ENCODE measurements at places on chromosomes 6 and 20.
A peak's percentile ranks its signal among the peaks of the same experiment; 100 is the strongest.

GRCh38 chr6:156701966-156702365 is 75.2 kb upstream of the ARID1B start:
- no peak for DNase-seq

- no peak for DNase-seq
Measured at GRCh38 chr6:118594877-118595276, 46.8 kb downstream of the PLN start.

- DNase-seq = peak; percentile 50
Measured at GRCh38 chr20:25984933-25985332, 288.3 kb upstream of the ZNF337 start.

DNA sequence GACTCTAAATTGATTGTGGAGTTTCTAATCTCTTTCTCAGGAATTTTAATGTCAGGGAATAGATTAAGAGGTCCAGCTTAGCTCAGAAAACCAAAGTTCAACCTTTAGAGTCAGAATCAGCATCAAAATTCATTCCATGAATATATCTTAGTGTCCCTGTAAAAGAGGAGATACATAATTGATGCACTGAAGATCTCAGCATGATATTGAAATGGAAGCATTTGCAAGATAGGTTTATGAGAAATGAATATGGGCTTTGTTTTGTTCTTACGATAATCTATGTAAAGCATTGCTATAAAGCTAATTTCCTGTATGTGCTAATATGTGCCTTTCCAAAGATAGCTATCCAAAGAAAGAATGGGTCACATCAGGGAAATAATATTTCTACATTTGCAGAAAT is 404.5 kb upstream of the HSF2 start:
- no peak for DNase-seq

GRCh38 chr6:150263765-150264404 is 104.9 kb upstream of the IYD start:
- DNase-seq = peak; percentile 20

DNA sequence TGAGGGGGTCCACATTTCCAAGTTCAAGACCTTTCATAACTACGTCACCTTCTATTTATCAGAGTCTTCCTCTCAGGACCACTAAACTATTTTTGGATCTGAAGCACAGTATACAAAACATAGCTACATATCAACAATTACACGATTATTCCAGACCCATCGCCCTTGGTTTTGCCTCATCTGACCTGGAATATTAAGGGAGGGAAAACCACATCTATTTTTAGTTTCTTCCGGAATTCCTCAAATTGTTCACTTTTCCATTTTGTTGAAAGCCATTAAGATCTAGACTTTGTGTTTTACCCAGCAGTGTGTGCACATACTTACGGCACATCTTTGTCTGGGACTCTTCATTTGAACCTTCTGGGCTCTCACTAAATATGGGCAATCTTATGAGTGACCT is 12.0 kb upstream of the ADGRF5 start:
- DNase-seq = no peak

- no peak for DNase-seq
Measured at GRCh38 chr6:136524936-136525413, 25.2 kb downstream of the MAP7 start.

DNA sequence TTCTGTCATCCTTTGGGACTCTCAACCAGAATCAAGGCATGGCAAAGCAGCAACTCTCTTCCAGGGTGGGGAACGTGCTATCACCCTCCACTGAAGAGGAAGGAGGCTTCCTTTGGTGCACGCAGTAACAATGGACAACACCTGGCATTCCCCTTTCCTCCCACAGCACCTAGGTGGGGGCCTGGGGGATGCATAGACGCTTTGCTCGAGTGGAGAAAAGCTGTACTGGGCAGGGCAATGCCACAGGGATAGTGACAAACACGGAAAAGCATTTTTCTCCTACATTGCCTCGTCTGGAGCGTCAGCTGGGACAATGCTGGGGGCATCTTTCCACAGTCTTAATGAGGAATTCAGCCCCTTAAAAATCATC is 82.9 kb downstream of the GMPR start:
- no peak for DNase-seq

GRCh38 chr6:104601131-104601651 is 258.5 kb downstream of the HACE1 start:
- DNase-seq = no peak

DNA sequence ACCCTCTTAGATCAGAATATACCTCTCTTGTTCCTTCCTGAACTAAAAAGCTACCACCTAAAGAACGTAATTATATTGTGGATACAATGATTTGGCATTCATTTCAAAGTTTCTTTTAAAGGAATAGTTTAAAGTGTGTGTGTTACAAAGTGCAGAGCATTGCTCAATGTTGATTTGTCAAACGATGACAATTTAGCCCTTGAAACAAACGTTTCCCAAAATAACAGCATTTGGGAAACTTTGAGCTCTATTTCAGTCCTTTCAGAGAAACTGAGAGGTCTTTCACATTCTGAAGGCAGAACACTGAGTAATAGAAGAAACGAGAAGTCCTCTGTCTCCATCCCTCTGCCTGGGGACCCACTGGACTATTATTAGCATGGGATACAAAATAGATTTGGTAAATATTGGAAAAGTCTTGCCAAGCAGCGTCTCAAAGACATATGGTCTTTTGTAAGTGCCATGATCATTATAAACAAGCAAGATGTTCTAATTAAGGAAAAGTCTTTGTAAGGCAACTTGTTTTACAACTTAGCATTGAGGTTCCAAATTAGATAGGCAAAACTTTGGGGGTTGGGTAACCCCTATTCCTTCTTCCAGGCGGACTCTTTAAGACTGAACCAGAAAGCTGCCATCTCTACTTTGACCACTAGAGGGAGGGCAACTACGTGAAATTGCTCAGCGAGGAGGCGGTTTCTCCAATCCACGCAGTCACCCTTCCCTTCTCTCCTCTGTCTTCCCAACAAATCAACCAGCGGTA is 208.8 kb downstream of the RNF144B start:
- peak; percentile 42 for DNase-seq

DNA sequence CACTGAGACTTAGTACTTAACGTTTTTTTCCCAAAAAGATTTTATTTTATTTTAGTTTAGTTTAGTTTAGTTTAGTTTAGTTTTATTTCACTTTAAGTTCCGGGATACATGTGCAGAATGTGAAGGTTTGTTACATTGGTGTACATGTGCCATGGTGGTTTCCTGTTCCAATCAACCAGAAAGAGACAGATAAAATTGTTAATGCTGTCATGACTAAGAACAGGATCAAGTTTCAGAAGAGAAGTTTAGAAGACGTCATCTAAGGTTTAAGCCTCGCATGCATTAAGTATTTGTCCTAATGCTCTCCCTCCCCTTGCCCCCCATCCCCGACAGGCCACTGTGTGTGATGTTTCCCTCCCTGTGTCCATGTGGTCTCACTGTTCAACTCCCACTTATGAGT is 540.0 kb downstream of the KHDRBS2 start:
- DNase-seq = no peak

GRCh38 chr6:63750400-63750799 is 114.8 kb downstream of the PHF3 start:
- DNase-seq = no peak

DNA sequence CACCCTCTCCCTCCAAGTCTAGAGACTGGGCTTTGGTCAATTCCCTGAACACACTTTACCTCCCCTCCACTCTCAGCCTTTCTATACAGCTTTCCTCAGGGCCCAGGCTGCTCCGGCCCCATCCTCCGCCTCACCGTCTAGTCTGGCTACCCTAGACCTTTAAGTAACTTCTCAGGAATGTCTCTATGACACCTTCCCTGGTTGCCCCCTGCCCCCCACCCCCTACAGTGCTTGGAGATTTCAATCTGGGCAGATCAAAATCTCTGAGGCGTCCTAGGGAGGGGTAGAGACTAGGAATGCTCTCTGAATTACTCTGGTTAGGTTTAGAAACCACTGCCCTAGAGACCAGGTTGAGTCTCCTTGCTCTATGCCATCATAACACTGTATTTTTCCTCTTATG is 6.1 kb downstream of the UBE2J1 start:
- no peak for DNase-seq

DNA sequence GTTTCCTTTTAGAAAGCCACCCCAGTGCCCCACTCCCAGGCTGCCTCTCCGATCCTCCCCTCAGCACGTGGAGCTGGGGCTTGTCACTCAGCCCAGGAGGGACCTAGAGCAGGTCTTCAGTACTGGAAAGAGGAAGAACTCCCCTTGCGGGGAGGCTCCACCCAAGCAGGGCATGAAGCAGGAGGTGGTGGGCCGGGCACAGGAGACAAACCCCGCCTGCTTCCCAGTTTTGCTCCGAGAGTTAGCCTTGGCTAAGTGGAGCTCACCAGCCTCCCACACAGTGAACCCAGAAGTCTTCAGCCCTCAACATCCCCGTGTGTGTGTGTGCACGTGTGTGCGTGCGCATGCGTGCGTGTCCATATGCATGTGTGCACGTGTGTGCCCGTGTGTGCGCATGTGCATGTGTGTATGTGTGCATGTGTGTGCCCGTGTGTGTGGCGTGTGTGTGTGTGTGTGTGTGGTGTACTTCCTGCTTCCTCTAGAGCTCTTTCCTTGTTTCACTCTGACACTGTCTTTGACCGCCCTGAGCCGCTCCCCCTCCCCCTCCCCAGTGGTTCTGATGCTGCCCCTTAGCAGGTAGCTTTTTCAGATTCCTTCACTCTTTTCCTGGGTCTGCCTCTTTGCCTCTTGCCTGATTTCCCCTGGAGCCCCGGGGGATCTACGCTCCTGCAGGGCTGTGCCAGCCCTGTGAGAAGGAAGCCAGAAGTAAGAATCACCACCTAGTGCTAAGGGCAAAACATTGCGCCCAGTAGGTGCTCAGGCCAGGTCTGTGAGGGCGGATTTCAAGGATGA is 239.8 kb downstream of the CDC5L start:
- peak; percentile 11 for DNase-seq

DNA sequence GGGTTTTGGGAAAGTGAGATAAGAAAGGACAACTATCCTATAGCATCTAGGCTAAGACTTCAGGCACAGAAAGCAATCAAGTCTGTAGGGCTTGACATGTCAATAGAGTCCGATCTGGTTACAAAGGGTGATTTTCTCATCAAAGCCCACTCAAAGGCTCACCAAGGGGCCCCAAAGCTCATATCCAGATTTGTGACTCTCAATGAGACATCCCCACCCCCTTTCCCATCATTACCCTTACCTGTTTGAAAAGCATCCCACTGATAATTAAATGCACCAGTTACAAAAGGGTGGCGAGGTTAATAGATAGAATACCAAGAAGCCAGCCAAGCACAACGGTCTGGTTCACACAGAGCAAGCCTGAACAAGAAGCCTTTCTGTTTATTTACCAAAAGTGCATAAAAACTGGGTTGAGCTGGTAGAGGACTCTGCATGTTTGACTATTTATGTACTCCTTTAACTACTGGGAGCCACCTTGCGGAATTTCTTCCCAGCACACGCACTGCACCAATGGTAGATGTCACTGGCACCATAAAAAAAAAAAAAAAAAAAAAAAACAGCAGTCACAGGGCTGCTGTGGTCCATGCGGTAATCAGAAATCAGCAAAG is 6.1 kb downstream of the JAG1 start:
- no peak for DNase-seq

Data from CD4-positive, alpha-beta T cell treated with Interleukin-12 subunit alpha and Interleukin-12 subunit beta, for 1 hour (primary cell).